GM03348 (cell line): ENCODE measurements at places on chromosomes 2 and 18.
A peak's percentile ranks its signal among the peaks of the same experiment; 100 is the strongest.

DNA sequence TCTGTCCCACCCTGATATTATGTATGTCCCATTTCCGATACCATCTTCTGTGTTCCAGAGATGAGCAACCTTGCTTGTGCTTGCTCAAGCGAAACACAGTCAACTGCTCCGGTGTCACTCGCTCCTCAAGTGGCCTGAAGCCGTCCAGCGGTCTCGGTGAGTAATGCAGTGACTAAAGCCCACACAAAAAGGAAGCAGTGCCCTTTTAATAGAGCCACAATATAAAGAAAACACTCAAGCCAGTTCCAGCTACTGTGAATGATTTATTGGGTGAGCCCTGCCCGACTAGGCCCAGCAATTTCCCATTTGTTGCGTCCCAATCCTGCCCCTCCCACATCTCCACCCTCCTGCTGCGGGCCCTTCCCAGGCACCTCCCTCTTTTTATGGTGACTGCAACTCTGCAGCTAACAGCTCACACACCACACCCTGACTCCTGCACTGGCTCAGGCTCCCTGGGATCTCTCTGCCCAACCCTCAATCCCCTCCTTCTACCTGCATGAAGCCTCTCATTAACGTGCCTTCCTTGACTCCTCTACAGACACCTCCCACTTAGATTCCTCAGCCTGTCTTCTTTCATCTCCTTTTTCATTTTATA lies 44.2 kb upstream of the DSC1 start:
- DNase-seq = no peak

DNA sequence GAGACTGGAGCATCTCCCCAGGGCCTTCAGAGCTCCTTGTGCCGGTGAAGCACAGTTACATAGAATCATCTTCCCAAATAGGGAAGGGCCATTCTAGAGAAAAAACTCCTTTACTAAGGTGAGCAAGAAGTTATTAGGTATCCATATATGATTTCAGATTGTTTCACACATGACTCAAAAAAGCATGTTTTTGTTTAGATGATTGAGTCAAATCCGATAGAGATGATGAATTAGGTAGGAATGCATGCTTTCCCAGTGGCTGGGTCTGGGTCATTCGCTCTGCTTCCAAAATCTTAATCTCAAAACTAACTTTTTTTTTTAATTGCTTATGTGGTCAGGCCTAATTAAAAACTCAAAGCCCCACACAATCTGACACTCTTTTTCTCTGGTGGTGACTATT lies 3.8 kb downstream of the NT5C1B start:
- DNase-seq = peak; percentile 21

- DNase-seq = no peak
These were observed 37.2 kb downstream of the ODC1 start for GRCh38 chr2:10410823-10411437.

GRCh38 chr2:119517433-119517832 lies 6.8 kb downstream of the SCTR start:
- DNase-seq = peak; percentile 78

DNA sequence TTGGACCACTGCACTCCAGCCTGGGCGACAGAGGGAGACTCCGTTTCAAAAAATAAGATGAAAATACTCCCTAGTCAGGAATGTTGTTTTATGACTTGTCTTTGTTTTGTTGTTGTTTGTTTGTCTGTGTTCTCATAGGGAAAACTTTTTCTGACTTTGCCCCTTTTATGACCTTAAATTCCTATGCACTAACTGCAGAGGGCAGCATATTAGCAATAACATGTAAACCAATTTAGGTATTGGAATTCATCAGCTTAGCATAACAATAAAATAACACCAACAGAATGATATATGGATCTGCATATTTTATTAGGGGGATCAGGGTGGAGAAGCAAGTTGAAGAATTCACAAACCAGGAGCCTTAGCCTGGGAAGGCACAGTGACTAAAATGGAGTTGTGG lies 631.5 kb downstream of the SUCLG1 start:
- DNase-seq = peak; percentile 10

DNA sequence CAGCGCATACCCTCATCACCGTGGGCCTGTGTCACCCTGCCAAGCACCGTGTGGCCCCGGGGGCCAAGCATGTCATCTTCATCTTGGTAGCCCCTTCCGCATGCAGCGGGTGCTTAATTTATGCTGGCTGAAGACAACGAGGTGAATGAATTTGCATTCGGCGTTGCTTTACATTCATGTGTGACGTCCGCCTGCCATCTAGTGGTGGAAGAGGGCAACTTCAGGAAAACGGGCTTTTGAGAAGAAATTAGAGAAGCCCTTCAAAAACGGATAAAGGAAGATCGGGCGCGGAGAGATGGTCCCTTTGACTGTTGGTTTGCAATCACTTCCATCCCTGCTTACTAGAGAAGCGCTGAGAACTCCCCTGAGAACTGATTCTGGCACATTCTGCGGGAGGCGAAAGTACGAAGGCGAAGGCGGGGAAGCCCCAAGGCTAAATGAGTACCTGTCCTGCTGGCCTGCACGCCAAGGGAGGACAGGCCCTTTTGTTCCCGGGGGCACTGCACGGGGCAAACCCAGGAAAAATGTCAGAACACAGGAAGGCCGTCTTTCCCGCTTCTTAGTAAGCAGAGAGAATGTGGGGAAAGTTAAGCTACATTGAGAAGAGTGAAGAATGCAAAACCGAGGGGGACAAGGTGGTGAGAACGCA lies 145.9 kb downstream of the ZNF516 start:
- peak; percentile 83 for DNase-seq
